ENCODE measurements at places on chromosomes 5 and 9.

DNA sequence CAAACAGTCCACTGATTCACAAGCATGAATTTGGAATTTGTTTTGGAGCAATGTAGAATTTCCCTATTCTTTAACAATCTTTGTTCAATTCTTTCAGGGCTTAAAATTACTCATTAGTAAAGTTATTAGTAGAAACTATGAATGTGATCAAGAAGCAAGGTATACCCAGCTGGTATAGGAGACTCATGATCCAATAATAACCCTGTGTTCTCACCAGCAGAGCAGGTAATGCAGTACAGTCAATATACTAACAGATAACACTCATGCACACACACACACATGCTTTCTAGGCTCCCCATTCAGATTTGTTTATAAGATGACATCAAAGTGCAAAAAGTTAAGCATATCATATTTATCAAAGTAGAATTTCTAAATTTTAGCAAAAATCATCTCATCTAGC is 445.2 kb downstream of the ELAVL2 start:
- DNase-seq, result no peak

DNA sequence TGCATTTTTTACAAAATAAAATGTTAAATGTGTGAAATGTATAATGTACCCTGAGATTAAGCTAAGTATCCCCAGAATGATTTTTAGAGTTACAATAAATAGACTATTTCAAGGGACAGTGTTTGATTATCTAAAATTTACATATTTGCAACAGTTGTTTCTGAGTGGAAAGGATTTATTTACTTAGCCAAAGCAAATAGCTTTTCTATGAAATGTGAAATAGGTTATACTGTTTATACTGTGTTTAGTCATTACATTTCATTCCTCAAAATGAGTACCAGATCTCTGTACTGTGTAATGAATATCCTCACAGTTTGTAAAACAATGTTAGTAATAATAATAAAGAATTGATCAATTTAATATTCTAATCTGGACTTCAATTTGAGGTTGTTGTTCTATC is 1019.0 kb downstream of the NR2F1-AS1 start:
- no peak for DNase-seq

- no peak for DNase-seq
These were observed 1189.4 kb upstream of the NUDT12 start for GRCh38 chr5:104751969-104752368.

DNA sequence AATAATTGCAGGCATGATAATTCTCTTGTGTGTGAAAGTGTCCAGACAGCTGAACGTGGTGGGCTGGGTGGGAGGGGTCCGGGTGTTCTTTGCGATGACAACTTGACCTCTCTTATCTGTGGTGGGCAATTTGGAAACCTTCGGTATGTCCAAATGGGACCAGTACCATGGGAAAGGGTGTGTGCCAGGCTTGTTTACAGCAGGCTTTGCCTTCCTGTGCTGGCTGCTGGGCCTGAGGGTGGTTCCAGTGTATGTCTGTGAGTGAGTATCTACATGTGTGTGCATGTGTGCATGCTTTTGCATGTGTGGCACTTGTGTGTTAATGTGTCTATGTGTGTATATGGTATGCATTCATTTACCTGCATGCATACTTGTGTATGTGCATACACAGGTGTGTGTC is 166.4 kb downstream of the GADD45G start:
- no peak for DNase-seq

DNA sequence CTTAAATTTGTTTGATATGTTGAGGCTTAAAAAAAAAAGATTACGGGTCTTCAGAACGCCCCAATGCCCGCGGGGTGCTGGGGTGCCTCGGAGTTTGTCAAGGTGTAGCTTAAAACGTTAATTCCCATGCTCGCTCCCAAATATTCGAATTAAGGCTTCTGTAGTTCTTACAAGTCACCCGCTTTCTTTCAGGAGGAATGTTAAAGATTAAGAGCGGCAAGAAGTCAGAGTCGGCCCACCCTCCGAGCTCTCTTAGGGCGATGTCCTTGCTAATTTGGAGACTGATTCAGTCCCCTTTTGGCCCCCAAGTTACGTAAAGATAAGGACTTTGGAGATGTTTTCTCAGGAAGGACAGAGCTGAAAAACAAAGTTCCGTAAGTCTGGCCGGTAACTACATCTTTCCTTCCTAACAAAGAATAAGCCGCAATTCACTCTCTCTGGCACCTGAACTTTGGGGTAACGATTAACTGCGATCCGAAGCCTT is 746 bp upstream of the NPM1 start:
- no peak for DNase-seq

- no peak for DNase-seq
These were observed 35.3 kb upstream of the ICE1 start for GRCh38 chr5:5387192-5387591.

- no peak for DNase-seq
These were observed 176.3 kb downstream of the MAN2A1 start for GRCh38 chr5:109866051-109866450.

- peak; percentile 36 for DNase-seq
These were observed at the start of gene CNTFR for GRCh38 chr9:34589636-34590380. Gene CNTFR (minus strand): TSS chr9:34589724. CDS start chr9:34568981, 20,743 bp downstream.

GRCh38 chr5:33794550-33795181 is 97.1 kb downstream of the ADAMTS12 start:
- no peak for DNase-seq

GRCh38 chr5:91269198-91269597 is 113.9 kb downstream of the ARRDC3 start:
- DNase-seq, result no peak

GRCh38 chr5:143225511-143225910 is 178.0 kb downstream of the NR3C1 start:
- DNase-seq, result no peak

- DNase-seq, result no peak
These were observed 17.4 kb downstream of the SH2D3C start for GRCh38 chr9:127761061-127761460.

- DNase-seq, result no peak
These were observed 6.2 kb downstream of the SLC45A2 start for GRCh38 chr5:33978306-33978705.
